Stomach (tissue), 19 donors: ENCODE measurements at places on chromosomes 12 and 14. TPM values are rescaled to one million over a fixed set of nuclear protein-coding genes. Genes with fewer than 3 reads are reported as not detected.

Gene LRRIQ1
- not detected for total RNA-seq

Gene CELA1
- total RNA-seq: not detected

DNA sequence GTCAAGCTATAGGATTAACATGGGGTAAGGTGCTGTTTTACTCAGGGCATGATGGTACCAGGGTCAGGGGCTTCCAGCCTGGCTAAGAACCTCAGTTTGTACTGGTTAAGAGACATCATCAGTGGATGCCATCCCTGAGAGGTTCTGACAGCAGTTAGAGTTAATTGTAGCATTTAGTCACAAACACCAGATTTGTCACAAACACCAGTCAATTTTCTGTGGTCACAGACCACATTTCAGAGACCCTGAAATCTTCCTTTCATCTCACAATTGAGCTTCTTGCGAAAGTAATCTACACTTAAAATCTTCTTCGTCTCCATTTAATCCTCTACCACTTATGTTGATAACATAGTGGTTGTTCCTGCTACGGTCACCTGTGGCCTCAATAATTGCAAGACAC is 143.0 kb upstream of the EGLN3 start:
- DNase-seq: no peak

Gene OVCH1
- not detected for total RNA-seq

DNA sequence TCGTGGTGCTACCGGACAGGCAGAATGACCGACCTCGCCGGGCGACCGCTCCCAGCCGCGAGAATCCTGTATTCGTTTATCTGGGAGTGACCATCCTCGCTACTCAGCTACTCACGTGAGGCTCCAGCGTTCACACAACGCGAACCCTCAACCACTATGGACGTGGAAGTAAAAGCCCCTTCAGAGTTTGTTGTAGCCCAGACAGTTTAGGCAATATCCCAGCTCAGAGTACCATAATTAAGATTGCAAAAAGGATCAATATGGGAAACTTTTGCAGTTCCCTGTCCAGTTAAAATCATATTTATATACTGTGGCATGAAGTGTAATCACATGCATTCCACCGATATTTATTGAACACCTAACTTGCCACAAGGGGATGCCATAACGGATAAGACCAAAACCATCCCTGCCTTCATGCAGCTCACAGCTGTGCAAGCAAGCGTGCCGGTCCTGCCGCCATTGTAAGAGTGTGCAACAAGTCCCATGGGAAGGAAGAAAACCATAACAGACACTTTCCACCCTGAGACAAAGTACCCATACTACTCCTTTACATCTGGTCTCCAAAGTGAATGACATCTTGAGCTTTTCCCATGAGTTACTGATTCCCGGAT is 938 bp upstream of the MAX start:
- DNase-seq: peak; percentile 43

Gene LRTM2
- total RNA-seq: not detected

Gene SSTR1
- total RNA-seq: 26.1 TPM

- no peak for DNase-seq
These were observed 2.9 kb downstream of the DDX51 start for GRCh38 chr12:132140918-132141841.

Gene KRT82
- total RNA-seq: not detected

GRCh38 chr12:89414322-89414721 is 62.0 kb upstream of the DUSP6 start:
- DNase-seq: no peak

DNA sequence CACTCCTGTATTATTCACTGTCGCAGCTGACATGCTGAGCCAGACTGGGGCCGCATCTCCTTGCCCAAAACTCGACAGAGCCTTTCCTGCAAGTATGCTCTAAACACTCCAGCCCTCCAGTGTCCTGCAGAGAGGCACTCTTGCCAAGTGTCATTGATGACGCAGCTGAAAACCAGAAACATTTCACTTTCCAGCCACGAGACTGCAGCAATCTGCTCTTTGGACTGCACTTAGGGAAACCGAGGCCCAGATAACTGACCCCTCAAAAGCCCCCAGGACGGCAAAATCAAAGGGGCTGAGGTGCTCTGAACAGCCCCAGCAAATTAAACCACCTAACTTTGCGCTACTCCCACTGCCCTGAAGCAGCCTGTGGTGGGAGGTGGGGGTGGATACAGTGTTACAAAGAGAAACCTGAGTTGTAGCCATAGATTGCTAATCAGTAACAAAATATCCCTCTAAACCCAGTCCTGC is 2.6 kb downstream of the CCDC85C start:
- no peak for DNase-seq

Gene CLEC4A
- total RNA-seq: not detected

DNA sequence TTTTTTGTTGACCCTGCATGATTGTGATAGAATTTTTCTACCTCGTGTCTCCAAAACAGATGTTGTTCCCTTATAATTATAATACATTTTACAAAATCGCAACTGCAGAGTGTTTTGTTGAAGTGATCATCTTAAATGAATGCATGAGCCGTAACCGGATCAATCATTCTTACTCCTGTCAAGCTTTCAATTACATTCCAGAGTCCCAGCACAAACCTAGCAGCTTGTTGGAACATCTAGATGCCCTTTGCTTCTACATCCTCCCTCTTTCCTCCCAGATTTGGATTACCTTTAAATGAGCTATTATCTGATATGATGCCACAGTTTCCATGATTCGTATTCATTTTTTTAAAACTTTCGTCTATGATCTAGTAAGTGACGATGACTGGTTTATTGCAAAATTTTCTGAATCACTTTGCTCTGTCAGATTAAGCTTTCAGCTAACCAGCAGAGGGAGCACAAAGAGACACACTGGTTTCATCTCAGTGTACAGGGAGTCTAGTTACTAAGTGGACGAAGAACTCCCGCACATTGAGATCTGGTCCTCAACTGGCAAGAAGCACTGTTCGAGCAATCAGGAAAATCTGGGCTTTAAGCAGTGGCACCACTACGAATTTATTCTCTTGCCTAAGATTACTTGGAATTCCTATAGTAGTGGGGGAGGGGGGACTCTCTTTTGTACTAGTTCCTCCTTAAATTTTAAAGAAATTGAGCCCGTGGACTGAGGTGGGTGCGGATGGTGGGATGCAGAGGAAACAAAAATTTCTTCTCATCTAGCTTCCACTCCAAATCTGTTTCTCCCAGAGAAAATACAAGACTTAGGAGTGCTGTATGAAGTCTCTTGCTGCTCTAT is 40.9 kb downstream of the TSHR start:
- no peak for DNase-seq

Gene KLRC2
- 10.4 TPM for total RNA-seq

Gene CD4
- total RNA-seq: not detected

Gene KRT6C
- total RNA-seq: not detected

Gene C12orf50
- total RNA-seq: not detected

GRCh38 chr12:53214687-53215455 is 7.8 kb upstream of the ITGB7 start:
- DNase-seq: no peak

DNA sequence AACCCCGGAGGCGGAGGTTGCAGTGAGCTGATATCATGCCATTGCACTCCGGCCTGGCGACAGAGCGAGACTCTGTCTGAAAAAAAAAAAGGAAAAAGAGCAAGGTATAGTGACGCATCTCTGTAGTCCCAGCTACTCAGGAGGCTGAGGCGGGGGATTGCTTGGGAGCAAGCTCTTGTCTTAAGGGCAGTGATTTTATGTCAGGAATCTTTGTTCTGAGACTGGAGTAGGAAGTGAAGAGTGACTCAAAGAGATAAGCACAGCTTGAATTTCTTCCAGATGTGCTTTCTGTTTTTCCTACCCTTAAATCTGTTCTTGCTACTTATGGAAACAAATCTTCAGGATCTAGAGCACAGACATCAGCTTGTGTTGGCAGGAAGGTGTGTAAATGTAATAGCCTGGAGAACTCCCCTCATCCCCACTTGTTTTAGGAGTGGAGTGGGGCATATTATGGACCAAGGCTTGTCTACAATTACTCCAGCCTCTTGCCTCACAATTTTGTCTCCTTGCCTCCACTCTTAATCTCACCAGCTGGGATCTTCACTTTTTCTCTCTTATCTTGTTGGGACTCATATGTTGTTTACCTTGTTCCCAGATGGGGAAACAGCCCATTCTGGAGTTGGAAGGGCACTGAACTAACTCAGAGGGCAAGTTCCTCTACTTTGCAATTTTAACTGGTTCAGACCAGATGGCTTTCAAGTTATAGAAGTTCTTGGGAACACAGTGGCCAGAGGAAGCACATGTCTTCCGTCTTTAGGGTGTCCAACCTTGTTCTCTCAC is 7.5 kb downstream of the TMED2 start:
- no peak for DNase-seq

Gene CLEC4C
- total RNA-seq: not detected

DNA sequence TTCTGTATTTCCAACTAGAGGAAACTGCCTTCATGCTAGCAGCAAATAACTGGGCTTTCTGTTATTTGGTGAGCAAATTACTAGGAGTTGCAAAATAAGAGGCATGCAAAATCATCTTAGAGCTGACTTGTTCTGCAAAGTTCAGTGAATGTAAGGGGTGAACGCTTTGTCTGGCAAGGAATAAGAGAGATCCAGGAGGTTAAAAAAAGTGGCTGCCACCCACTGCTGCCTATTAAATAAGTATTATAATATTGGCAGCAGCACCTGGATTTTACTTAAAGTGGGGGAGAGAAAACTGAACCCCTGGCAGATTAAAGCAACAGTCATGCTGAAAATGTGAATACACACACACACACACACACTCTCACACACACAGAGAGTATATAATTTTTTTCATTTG is 557.0 kb downstream of the FLRT2 start:
- DNase-seq: no peak
